Activated naive CD4-positive, alpha-beta T cell treated with anti-CD3 and anti-CD28 coated beads for 36 hours (primary cell): ENCODE measurements at places on chromosomes 5 and 9.
A peak's percentile ranks its signal among the peaks of the same experiment; 100 is the strongest.

DNA sequence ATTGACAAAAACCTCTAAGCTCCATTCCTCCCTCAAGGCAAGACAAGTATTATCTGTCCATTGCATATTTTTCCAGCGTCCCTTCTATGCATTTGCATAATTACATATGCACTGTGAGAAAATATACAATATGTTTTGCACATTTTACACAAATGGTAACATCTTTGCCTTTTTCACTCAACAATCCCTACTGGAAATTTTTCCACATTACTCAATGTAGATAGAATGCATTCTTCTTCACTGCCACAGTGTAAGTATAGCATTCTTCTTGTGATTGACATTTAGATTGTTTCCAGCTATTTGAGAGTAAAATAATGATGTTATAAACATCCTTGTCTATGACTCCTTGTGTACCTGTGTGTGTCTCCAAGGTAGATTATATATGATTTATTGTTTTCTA is 205.0 kb downstream of the SLIT3 start:
- no peak for DNase-seq
- no peaks in the 10 kb centered on the region for H3K27me3 ChIP-seq
- H3K4me3 ChIP-seq: no peak overlapping the region
- H3K27ac ChIP-seq: no peak overlapping the region

DNA sequence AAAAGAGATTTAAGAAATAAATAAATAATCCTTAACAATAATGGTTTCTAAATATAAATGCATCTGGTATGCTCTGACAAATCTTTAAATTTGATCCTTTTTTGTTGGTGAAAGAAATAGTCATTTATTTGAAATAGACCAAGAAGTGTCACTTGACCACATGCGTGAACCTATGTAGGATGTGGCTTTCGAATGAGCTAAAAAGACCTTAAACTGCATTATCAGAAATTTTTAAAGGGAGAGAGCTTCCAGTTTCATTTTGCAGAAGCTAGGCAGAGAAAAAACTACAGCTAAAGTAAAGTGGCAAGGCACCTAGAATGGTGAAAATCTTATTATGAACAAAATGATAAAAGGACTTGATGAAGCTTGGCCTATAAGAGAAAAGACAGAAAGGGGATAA is 309.2 kb upstream of the EFNA5 start:
- H3K4me1 ChIP-seq: no peaks in the 10 kb centered on the region
- no peaks in the 10 kb centered on the region for H3K36me3 ChIP-seq
- no peak overlapping the region for H3K4me3 ChIP-seq

GRCh38 chr5:172336264-172336663 is 52.7 kb upstream of the UBTD2 start:
- H3K27ac ChIP-seq: no peak overlapping the region
- no peaks in the 10 kb centered on the region for H3K4me1 ChIP-seq
- H3K4me3 ChIP-seq: no peak overlapping the region
- H3K27me3 ChIP-seq: no peaks in the 10 kb centered on the region
- H3K36me3 ChIP-seq: no peaks in the 10 kb centered on the region
- DNase-seq: no peak

GRCh38 chr9:14992081-14992480 is 81.9 kb upstream of the FREM1 start:
- H3K36me3 ChIP-seq: no peaks in the 10 kb centered on the region
- peak overlapping the region; percentile 76 for H3K4me3 ChIP-seq
- no peak for DNase-seq
- H3K4me1 ChIP-seq: peaks cover 36% of the 10 kb centered on the region

DNA sequence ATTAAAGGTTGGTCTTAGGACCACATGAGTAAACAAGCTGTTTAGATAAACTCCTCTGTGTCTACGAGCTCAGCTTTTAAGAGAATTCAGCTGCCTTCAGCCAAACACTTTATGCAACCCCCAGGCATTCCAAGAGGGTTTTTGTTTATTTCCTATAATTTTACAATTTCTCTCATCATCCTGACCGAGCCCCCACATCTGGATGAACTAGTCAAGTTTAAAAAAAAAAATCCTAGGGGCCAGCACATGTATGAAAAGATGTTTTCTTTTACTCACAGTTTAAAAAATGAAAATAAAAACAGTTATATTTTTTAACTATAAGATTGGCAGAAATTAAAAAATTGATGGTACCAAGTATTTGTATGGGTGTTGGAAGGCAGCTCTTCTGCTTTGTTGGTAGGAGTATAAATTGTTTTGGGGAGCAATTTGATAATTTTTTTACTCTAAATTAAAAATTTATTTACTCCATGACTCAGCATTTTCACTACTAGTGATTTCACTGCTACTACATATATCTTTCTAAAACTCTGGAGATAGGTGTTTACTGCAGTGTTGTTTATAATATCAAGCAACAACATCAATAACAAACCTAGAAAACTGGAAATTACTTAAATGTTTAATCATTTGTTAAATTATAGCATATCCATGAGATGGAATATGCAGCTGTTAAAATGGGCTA is 18.1 kb downstream of the YTHDC2 start:
- DNase-seq: no peak
- H3K27me3 ChIP-seq: no peaks in the 10 kb centered on the region
- peaks cover 4% of the 10 kb centered on the region for H3K4me1 ChIP-seq
- no peak overlapping the region for H3K27ac ChIP-seq
- H3K36me3 ChIP-seq: peaks cover 36% of the 10 kb centered on the region

DNA sequence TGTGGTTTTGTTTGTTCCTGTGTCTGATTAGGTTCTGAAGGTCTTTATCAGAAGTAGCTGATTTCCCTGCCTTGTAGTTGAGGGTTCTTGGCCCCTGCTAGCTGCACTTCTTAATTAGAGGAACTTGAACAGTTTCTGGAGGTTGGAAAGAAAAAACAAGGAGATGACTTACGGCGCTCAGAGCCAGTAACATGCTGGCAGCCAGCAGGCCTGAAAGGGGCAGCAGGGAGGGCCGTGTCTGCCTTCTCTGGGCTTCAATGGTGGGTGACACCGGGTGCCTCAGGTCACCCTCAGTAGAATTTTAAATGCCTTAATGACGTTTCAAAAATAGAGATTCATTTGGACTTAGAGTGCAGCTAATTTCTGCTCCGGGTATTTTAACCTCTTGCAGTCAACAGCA is 15.8 kb downstream of the UBE2QL1 start:
- H3K4me3 ChIP-seq: no peak overlapping the region
- H3K36me3 ChIP-seq: no peaks in the 10 kb centered on the region
- DNase-seq: no peak
- no peak overlapping the region for H3K27ac ChIP-seq

DNA sequence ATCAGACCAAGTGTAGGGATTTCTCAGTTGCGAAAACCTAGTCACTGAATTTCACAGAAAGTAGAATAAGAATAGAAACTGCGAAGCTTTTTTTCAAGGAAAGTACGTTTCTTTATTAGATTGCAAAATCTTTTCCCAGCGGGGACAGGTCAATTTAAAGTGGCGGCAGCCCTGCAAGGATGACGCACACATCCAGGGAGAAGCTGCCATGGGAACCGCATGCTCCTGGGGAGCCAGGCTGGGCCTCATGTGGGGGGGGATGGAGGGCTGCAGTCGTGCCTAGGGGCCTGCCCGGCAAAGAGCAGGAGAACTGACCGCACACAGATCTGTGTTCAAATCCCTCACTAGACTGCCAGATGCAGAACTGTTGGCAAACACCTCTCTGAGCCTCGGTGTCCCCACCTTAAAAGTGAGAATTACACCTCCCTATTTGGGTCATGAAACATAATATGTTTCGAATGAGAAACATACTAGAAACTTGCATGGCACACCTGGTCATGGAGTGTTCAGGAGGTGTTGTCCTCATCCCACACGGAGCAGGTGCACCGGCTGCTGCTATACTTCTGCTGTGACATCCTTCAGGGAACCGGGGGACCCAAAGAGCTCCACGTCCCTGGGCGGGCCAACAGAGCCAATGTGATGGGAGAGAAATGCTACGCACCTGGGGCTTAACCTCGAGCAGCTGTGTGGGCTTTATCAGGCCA is 127.8 kb upstream of the PHYKPL start:
- peaks cover 1% of the 10 kb centered on the region for H3K27me3 ChIP-seq
- H3K4me1 ChIP-seq: peaks cover 5% of the 10 kb centered on the region
- no peak overlapping the region for H3K27ac ChIP-seq
- H3K36me3 ChIP-seq: no peaks in the 10 kb centered on the region
- no peak for DNase-seq

- no peaks in the 10 kb centered on the region for H3K27me3 ChIP-seq
- no peak for DNase-seq
- H3K36me3 ChIP-seq: no peaks in the 10 kb centered on the region
- H3K27ac ChIP-seq: no peak overlapping the region
Observed at GRCh38 chr5:125914471-125914870, 508.7 kb upstream of the GRAMD2B start.

- no peak overlapping the region for H3K4me3 ChIP-seq
- H3K36me3 ChIP-seq: peaks cover 24% of the 10 kb centered on the region
- no peaks in the 10 kb centered on the region for H3K27me3 ChIP-seq
Observed at GRCh38 chr5:134580001-134580460, 52.6 kb downstream of the SAR1B start.

DNA sequence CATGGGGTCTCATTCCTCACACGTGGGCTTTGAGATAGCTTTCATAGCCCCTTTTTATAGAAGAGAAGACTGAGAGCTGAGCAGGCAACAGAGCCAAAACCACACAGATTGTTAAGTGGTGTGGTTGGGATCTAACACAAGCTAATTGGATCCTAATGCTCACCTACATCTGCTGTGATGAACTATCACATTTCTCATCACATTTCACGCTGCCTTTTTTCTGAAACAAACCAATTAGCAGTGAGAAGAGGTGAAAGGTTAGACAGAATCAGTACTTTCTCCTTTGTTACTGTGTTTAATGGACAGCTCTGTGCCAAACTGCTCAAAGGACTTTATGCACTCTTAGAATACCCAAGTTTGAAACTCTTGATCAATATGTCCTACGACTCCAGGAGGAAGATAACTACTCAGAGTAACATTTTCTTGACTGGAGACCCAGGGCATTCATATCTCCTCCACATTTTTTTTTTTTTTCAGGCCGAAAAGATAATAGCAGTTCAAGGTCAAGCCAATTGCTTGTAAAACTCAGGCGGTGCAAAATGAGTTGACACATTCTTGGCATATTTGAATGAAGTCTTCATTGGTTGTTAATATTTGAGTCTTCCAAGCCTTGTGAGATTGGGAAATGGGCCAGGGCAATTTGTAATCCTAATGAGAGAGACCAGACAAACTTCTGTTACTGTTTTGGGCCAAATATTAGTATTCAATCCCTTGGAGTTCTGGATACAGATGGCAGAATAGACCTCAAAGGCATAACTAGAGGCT is 138.4 kb downstream of the KCTD16 start:
- H3K4me3 ChIP-seq: no peak overlapping the region
- peaks cover 9% of the 10 kb centered on the region for H3K27me3 ChIP-seq
- H3K27ac ChIP-seq: no peak overlapping the region
- no peaks in the 10 kb centered on the region for H3K4me1 ChIP-seq
- no peaks in the 10 kb centered on the region for H3K36me3 ChIP-seq

GRCh38 chr5:172446336-172447051 is 7.8 kb downstream of the SH3PXD2B start:
- H3K27ac ChIP-seq: no peak overlapping the region
- peaks cover 16% of the 10 kb centered on the region for H3K4me1 ChIP-seq
- H3K36me3 ChIP-seq: no peaks in the 10 kb centered on the region
- peaks cover 16% of the 10 kb centered on the region for H3K27me3 ChIP-seq
- no peak for DNase-seq
- no peak overlapping the region for H3K4me3 ChIP-seq

DNA sequence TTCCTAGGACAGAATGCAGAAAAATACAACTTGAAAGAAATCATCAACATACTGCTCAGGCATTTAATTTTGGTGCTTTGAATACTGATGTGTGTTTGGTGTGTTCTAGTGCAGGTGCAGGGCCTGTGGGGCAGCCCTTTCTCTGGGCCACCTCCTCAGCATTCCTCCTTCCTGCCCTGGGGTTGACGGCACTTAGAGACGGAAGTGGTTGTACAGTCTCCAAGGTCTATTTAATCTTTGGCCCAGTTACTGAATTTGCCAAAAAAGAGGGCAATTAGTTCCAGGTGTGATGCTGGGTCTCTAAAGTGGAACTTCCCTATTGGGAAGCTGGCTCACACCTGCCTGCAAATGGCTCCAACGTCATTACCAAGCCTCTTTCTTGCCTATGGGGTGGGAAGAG is 269.0 kb downstream of the SH3GL2 start:
- no peaks in the 10 kb centered on the region for H3K36me3 ChIP-seq
- no peaks in the 10 kb centered on the region for H3K4me1 ChIP-seq
- H3K4me3 ChIP-seq: no peak overlapping the region
- no peak for DNase-seq
- no peak overlapping the region for H3K27ac ChIP-seq
- H3K27me3 ChIP-seq: peaks cover 7% of the 10 kb centered on the region

DNA sequence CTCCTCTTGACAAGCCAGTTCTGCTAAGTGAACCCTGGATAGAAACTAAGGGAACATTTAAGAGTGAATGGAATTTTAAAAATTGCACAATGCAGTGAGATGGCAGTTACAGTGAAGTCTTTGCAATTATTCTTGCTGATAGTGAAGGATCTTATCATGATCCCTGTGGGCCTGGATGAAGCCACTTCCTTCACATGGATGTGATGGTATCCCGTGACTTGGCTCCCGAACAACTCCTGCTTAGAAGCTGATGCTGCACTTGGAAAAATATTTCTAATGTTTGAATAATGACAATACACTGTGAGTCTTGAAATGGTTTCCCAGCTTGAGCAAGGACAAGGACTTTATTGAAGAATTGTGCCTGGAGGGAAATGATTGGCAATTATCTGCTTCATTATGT is 49.2 kb upstream of the NTRK2 start:
- H3K4me3 ChIP-seq: no peak overlapping the region
- no peak overlapping the region for H3K27ac ChIP-seq
- peaks cover 5% of the 10 kb centered on the region for H3K27me3 ChIP-seq
- H3K36me3 ChIP-seq: no peaks in the 10 kb centered on the region

GRCh38 chr9:94971378-94972131 is 245.1 kb downstream of the AOPEP start:
- no peaks in the 10 kb centered on the region for H3K4me1 ChIP-seq
- H3K4me3 ChIP-seq: no peak overlapping the region
- DNase-seq: no peak
- no peak overlapping the region for H3K27ac ChIP-seq
- no peaks in the 10 kb centered on the region for H3K27me3 ChIP-seq

DNA sequence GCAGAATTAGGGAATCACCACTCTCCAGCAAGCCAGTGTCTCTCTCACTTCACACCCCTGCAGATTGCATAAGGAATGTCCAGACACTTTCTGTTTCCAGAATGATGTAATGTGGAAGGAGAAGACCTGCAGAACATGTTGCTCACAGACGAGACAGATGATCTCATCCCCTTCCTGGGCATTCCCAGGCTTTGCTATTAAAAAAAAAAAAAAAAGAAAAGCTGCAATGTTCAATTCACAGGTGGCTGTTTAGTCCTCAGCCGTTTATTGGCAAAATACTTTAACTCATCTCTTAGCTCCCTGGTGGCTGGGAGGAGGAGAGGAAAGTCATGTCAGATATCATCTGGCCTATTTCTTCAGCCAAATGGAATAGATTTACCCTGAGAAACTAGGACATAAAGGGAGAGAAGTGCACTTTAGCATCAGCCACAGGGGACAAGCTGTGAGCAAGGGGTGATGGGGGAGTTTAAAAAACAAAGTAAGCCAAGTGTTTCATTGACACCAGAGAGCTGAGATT is 95.9 kb upstream of the TNC start:
- H3K27ac ChIP-seq: no peak overlapping the region
- H3K4me3 ChIP-seq: no peak overlapping the region
- DNase-seq: no peak
- no peaks in the 10 kb centered on the region for H3K36me3 ChIP-seq

GRCh38 chr5:157611571-157612476 is 36.2 kb upstream of the ADAM19 start:
- peak; percentile 41 for DNase-seq
- H3K4me1 ChIP-seq: peaks cover 52% of the 10 kb centered on the region
- no peaks in the 10 kb centered on the region for H3K27me3 ChIP-seq
- H3K27ac ChIP-seq: no peak overlapping the region
- no peaks in the 10 kb centered on the region for H3K36me3 ChIP-seq
- no peak overlapping the region for H3K4me3 ChIP-seq
